Activated T-helper 1 cell treated with anti-CD3 and anti-CD28 coated beads, Interleukin-12 subunit alpha, Interleukin-12 subunit beta, Interleukin-2, Interleukin-4 antibody, amounts not matched to agents 30 ng/mL and 10 ng/mL and 1 ng/mL, durations not matched to agents 14 hours and 24 hours and 36 hours (primary cell): ENCODE measurements at places on chromosomes 11 and 22.

DNA sequence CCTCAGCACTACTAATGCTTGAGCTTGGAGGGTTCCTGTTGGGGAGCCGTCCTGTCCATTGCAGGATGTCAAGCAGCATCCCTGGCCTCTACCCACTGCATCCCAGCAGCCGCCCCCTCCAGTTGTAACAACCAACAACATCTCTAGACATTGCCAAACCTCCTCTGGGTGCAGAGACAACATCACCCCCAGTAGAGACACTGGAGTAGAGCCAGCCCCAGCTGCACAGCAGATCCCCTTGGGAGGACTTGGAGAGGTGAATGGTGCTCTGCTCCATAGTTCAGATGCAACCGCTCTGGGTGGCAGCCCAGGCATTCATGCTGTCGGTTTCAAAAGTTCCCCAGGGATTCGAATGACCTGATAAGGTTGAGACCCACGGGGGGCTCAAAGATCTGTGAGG lies 259.0 kb downstream of the MN1 start:
- no peak for DNase-seq

DNA sequence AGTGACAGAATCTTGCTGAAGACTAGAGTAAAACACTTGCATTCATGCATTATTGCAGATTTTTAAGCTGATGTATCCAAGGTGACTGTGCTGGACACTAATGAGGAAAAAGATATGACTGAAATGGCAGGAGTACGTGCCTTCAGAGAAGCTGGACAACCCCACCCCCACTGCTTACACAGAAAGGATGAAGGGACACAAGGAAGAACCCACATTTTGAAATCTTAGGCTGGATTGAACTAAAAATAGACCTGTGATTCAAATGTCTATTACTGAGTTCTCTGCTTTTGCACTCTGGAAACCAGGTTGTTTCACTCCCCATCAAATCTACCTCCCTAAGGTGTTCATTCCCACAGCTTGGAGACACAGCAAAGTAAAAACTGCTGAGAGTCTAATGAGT lies 117.1 kb downstream of the KCNC1 start:
- DNase-seq: no peak

DNA sequence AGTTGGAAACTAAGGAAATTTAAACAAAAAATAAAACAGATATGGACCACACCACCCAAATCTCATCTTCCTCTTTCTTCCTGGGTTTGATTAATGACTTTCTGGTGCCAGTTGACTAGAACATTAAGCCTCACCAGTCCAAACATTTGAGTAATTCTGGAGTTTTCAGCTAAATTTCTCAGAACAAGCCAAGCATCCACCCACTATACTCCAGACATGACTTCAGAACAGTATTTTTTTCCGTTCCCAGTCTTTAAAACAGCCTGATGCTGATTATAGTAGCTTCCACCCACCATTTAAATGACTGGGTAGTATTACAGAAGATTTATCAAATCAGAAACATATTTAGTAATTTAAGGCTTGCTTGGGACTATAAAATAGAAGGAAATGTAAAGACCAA lies 230.9 kb upstream of the UBASH3B start:
- DNase-seq: no peak

- no peak for DNase-seq
Observed at GRCh38 chr11:120998581-120998980, 25.3 kb upstream of the TBCEL start.

DNA sequence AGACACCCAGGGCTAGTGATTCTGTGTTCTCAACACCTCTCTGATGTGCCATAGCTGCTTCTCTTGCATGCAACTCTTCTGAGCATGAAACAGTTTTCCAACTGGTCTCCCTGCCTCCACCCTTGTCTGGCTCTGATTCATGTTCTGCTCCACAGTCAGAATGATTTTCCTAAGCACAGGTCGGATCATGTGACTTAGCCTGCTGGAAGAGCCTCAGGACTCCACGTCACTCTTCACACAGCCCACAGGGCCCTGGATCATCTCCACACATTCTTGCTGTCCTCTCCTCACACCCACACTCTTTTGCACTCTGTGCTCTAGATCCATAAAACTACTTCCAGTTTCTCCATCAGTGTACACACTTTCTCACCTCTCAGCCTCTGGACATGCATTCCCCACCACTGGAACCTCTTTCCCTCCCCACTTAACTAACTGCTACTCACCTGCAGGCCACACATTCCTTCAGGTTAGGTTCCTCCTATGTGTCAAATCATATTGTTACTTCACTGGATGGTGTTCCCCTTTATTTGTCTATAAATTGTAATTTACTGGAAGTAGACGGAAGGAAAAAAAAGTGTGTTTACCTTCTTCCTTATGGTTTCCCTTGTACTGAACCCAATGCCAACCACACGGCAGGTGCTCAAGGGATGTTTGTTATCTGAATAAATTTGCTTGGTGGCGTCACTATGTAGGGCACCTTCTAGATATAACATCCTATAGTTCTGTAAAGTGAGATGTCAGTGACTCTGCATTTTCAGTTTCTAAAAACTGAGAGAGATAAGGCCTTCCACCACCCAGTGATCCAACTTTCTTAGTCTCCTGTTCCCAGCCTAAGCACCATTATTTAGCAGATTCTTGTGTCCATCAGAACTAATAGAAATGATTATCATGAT lies 133.7 kb downstream of the ETS1 start:
- no peak for DNase-seq

DNA sequence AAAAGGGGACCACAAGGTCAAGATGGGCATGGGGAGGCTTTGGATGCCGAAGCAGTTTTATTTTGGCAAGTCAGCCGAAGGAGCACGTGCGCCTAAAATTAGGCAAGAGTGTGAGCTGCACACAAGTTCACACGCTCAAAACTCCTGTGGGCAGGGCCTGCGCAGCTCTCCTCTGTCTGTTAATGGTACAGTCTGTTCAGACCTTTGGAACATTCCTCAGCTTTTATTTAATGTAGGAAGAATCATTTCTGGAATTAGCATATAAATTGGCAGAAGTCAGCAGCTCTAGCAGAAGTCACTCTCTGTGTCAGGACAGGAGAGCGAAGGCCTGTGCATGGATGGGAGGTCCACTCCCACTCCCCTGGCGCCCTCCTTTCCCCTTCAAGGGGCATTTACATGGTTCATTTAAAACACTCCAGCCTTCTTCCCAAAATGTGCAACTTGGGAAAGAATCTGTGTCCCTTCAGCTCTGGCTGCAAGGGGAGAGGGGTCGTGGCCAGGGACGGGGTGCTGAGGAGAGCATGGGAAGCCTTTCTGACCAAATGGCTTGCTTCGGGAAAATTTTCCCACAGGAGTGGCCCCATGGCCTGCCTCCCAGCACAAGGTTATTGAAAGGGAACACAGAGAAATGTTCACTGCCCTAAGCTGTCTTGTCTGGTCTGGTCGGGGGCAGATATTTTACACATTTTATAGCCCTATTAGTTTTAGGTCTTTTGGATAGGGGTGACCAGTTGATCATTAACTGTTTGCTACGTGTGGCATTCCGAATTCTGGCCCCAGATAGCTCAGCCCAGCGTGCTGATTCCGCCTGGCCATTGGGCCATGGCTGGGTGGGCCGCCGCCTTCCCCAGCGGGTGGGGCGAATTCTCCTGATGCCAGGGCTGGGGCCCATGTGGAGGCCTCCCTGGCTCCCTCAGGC lies 43.9 kb upstream of the SMIM38 start:
- DNase-seq: no peak

- DNase-seq: no peak
Observed at GRCh38 chr11:108135845-108136544, 14.6 kb downstream of the ACAT1 start.

DNA sequence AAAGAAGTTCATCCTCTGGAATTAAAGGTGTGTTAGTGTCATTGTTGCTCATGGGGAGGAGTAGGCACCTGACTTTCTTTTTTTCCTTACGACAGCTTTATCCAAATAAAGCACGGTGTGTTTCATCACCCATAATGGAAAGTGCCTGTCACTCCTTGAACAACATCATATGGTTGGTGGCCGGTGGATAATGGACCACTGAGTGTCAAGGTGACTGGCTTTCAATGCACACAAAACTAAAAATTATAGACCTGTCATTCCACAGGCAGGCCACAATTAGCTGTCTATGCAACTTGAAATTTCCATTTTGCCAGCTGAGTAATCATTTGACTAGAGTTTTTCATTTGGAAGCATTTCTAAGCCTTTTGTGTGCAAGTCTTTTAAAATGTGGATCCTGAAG lies 45.0 kb upstream of the MPPED2 start:
- no peak for DNase-seq

GRCh38 chr22:46075764-46076531 lies 74.4 kb upstream of the PPARA start:
- no peak for DNase-seq

DNA sequence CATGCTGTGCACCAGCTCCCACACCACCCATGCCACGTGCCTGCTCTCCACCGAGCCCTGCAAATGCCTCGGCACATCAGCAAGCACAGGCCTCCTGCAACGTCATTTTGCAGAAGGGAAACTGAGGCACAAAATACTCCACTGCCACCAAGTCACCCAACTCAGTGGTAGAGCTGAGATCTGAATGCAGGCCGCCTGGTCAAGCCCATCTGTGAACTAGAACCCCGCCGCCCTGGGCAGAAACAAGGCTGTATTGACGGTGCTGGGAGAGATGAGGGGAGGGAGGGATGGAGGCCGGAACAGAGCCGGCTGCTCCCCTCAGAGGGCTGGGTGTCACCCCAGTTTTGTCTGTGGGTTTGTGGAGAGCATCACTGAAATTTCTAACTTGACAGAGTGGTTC lies 81.4 kb downstream of the CDKN1C start:
- DNase-seq: no peak

GRCh38 chr22:42500161-42500835 lies 19.3 kb downstream of the RRP7A start:
- peak; percentile 73 for DNase-seq

DNA sequence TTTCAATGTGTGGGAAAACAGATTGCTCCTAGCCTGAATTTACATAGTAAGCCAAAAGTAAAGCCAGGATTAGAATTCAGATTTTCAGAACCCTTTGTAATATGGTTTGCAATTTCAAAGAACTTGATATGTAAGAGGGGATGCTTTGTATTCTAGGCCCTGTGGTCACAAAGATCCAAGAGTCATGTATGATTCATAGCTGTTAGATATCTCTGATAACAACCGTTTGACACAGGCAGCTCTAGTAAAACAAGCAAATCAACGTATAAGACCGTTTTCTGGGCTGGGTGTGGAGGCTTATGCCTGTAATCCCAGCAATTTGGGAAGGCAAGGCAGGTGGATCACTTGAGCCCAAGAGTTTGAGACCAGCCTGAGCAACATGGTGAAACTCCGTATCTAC lies 79.6 kb downstream of the EMSY start:
- no peak for DNase-seq

DNA sequence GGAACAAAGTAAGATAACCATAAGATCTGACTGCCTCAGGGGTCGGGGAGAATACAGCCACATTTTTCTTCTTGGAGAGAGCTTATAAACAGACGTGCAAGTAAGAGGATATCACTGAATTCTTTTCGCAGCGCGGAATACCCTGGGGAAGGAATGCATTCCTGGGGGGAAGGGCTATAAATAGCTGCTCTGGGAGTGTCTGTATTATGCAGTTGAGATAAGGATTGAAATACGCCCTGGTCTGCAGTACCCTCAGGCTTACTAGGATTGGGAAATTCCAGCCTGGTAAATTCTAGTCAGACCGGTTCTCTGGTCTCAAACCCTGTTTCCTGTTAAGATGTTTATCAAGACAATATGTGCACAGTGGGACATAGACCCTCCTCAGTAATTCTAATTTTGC lies 1491.7 kb upstream of the RAG2 start:
- DNase-seq: no peak

DNA sequence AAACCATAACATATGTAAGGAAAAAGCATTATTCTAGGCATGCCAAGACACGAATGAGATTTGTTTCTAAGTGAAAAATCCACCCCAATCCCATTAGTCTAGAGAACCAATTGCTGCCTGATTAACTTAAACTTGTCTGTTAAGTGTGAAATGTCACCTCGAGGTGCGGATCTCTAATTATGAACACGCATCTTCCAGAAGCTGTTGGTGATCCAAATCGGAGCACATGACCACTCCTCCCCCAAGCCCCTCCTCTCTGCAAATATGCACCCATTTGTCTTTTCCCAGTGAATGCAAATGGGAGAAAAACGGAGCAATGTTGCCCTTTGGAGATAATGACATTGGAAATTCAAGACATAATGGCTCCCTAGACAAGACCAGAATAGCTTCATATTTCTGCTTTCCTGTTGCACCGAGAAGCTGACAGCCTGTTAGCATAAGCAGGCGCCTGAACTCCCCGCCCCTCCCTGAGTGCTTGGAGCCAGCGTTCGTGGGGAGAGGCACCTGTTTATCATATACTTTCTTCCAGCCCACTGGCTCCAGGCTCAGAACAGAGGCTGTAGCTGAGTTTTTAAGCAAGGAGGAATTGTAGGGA lies 6.0 kb upstream of the FXYD6 start:
- DNase-seq: no peak

- DNase-seq: no peak
Observed at GRCh38 chr22:43330178-43331068, 12.7 kb downstream of the SCUBE1 start.

DNA sequence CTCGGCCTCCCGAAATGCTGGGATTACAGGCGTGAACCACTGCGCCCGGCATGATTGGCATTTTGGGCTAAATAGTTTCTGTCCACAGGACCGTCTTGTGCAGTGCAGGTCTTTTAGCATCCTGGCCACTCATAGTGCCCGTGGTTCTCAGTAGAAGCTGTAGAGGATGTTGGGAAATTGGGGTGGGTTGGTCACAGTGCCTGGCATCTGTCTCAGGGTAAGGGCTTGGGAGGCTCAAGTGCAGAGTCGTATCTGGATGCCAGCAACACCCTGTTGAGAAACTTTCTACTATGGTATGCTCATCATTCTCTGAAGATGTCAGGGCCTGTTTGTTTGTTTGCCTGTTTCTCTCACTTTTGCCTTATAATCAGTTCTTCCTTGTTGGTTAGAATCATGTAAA lies 21.9 kb downstream of the UBE2L3 start:
- no peak for DNase-seq

GRCh38 chr22:39514373-39514973 lies 5.9 kb upstream of the ATF4 start:
- no peak for DNase-seq

DNA sequence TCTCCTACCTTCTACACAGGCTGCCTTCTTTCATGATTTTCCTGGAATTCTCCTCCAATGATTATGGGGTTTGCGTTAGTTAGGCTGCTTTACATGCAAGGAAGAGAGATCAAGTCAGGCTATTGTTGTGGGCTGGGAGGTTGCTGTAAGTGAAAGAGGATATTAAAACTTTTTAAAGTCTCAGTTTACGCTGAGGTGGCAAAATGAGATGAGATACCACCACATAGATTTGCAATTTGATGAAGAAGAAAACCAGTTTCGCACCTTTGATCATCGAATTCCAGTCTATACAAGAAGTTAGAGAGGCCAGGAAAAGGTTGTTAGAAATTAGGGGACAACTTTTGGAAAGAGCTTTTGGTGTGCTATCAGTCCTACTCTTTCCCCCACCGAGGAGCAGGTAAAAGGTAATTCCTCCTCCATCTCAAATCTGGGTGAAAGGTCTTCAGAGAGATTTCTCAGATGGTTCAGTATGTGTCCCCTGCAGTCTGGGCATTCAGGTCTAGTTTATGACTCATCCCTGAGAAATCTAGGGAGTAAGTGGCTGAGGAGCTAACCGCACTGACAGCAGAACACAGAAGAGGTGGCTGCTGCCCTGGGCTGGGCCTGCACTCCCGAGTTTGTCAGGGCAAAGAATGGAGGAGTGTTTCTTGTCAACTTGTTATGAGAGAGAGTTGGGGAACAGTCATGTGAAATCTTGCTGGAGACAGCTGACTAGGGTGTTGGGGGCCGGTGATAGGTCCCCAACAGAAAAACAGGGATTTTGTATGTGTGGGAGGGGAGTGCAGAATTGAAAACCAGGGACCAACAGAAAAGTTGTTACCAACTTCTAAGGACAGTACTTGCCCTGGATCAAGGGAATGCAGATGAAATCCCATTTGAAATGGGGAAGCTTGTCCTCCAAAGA lies 34.7 kb downstream of the CCDC83 start:
- no peak for DNase-seq
